ENCODE measurements at places on chromosomes 5 and 9.

DNA sequence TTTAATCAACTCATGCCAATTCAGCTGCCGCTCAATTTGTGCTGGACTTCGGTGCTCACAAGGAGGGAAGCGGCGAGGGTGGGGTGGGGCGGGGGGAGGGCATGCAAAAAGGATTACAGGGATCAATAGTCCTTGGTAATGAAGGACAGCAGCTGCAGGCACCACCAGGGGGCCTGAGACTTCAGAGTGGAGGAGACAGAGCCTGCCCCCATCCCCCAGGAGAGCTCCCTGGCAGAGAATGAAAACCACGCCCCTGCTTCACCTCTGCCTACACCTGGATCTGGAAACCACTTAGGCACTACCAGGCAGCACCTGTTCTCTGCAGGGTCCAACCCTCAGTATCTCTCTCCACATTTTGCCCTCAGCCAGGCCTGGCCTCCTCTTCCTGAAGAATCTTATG is 155.6 kb downstream of the TRIM32 start:
- DNase-seq: no peak

- no peak for DNase-seq
These were observed 173.5 kb downstream of the FGF1 start for GRCh38 chr5:142512043-142513042.

GRCh38 chr9:4301296-4301695 is 1.4 kb upstream of the GLIS3 start:
- DNase-seq: peak; percentile 80

DNA sequence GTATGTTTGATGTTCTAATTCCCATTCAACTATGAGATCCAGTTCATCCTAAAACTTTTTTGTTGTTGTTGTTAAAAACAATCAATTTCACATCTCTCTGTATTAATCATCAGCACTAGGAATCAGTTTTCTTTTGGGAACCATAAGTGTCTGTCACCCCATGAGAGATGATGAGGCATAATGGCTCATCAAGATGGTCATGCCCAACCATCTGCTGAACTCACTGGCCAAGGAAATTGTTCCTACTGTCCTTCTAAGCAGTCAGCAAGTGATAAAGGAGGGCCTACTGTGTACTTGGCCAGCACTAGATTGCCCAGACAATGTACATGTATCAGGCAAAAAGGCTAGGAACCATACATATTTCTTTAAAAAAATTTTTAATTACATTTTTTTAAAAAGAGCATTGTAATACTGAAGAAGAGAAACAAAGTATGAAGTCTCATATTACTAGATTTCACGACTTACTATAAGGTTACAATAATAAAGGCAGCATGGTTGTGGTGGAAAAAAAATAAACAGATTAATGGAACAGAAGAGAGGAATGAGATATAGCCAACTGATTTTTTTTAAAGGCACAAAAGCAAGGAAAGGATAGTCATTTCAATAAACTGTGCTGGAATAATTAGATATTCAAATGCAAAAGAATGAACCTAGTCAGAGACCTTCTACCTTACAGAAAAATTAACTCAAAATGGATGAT is 458.3 kb downstream of the SPOCK1 start:
- no peak for DNase-seq

- DNase-seq: no peak
These were observed 68.7 kb upstream of the ZNF622 start for GRCh38 chr5:16534280-16534679.

- no peak for DNase-seq
These were observed 80.9 kb downstream of the SUSD1 start for GRCh38 chr9:112094241-112094640.

- peak; percentile 13 for DNase-seq
These were observed 305.4 kb upstream of the MSX2 start for GRCh38 chr5:174418809-174419539.

GRCh38 chr5:119393746-119394145 is 37.9 kb downstream of the TNFAIP8 start:
- peak; percentile 61 for DNase-seq

DNA sequence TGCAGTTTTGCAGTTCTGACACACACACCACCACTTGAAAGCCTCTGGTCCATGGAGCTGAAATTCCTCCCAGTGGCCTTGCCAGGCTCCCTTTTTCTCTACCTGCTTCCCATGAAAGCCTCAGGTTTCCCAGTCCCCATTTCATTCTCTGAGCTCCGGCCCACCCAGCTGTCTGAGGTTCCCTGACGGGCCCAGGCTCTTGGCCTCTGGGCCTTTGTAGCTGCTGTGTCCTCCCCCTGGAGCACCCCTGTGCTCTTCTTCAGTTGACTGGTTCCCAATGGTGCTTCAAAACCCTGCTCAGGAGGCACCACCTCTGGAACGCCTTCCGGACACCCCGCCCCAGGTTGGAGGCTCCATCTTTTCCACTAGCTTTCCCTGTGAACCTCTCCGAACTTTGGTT is 155.9 kb upstream of the SHB start:
- no peak for DNase-seq

- no peak for DNase-seq
These were observed 28.2 kb downstream of the AQP7 start for GRCh38 chr9:33374190-33374589.

GRCh38 chr9:97689401-97690180 is 7.5 kb downstream of the XPA start:
- DNase-seq: peak; percentile 20

DNA sequence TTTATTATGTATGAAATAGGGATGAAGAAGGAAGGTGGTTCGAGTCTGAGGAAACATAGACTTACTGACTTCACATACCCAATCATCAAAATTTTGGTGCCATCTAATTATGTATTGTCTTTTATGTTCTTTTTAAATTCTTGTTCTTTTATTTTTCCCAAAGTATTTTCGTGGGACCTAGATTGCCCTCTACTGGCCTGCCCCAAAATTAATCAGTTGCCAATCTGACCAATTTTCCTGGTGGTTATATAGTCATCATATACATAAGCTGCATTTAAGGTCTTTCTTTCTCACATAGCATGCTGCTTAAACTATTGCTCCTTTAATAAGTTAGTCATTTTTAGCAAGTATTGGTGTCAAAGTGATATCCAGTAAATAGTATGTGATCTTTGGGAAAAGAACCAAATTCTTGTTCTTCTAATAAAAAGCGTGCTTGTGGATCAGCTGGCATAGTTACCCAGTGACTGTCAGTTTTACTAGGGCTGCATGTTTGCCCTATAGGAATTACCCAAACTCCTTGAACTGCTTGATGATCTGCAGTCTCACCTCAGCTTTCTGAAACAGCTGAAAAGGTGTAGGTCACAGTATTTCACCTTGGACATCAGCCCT is 223.5 kb downstream of the SH3GL2 start:
- DNase-seq: no peak

- no peak for DNase-seq
These were observed 6.3 kb downstream of the NR2F1 start for GRCh38 chr5:93589152-93589828.

GRCh38 chr9:128495804-128496417 is 8.6 kb upstream of the GLE1 start:
- DNase-seq: no peak

DNA sequence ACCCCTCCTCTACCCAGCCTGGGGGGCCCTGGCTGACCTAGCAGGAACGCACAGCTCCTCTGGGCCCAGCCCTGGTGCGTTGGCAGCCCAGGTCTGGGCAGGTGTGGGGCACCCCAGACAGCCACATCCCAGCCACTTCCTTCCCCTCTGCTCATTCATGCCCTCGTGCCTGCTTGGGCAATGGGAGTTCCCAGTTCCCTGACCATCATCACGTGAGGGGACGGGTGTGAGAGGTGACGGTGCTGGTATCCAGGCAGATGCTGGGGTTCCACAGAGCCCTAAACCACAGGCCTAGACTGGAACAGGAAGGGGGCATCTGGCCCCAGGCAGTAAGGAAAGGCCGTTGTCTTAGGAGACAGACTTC is 8.4 kb downstream of the RALGDS start:
- DNase-seq: no peak

GRCh38 chr5:543755-544674 is 19.8 kb upstream of the SLC9A3 start:
- DNase-seq: no peak

- DNase-seq: no peak
These were observed 34.3 kb upstream of the NR3C1 start for GRCh38 chr5:143437666-143438273.

DNA sequence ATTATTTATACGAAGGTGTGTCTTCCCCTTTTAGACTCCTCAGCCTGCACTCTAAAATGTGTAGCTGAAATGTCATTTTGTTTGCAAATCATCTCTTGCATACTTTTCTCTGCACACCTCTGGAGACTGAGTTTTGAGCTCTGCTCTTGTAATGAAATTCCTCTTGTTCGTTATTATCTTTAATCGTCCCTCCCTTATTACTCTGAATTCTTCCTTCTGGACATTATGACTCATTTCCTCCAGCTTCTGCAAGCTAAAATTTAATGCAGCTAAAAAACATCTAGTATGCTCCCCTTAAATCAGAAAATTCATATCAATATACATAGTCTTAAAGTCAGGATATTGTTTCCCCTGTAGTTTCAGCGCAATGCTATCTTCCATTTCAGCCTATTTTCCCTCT is 13.5 kb downstream of the ISL1 start:
- no peak for DNase-seq

DNA sequence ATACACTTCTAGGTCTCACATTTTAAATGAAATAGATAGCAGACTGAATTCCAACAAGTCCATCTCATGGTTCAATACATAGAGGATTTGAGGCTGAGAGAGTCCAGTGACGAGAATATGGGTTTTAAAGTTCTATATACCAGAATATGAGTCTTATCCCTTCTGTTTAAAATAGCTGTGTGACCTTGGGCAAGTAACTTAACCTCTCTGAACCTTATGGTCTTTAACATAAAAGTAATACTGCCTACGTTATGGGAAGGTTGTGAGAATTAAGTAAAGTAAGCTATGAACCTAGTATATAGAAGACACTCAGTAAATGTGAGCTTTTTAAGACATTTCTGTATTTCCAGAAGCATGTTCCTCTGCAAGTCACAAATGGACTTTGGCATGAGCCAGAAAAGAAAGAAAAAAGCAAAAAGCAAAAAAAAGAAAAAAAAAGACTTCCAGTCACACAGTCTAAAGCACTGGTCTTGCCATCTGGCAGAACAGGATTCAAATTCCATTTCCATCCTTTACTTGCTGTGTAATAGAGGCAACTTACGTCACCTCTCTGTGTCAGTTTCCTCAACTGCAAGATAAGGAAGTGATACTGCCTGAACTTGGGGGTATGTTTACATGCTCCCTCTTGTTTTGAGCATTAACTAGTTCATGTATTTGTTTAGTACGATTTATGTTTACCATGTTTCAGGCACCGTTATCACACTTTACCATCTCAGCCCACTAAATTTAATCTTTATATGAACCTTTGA is 248.2 kb downstream of the TRIM32 start:
- no peak for DNase-seq

DNA sequence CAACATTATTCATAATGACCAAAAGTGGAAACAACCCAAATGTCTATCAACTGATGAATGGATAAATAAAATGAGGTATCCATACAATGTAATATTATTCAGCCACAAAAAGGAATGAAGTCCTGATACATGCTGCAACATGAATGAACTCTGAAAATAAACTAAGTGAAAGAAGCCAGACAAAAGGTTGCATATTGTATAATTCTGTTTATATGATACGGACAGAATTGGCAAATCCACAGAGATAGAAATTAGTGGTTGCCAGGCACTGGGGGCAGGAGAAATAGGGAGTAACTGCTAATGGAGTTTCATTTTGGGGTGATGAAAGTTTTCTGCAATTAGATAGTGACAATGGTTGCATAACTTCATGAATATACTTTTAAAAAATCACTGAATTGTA is 47.0 kb downstream of the KIF24 start:
- DNase-seq: no peak

DNA sequence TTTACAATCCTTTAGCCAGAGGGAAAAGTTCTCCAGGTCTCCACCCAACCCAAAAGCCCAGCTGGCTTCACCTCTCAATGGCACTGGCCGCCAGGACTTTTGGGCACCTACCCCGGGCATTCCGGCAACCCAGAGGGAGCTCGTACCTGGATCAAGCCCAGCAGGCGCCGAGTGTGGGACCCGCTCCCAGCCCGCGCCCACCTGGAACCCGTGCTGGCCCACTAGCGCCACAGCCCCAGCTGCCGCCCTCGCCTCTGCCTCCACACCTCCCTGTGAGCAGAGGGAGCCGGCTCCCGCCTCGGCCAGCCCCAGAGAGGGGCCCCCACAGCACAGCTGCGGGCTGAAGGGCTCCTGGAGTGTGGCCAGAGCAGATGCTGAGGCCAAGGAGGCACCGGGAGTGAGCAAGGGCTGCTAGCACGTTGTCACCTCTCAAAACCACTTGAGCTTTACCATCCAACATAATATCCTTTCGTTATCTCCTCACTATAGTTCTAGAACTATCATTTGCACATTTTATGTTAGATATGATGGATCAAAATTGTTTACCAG is 69.7 kb downstream of the GCNT1 start:
- DNase-seq: no peak

- DNase-seq: peak; percentile 86
These were observed 456.3 kb upstream of the WWC1 start for GRCh38 chr5:167835146-167835545.

GRCh38 chr9:90946982-90947381 is 145.4 kb downstream of the SYK start:
- no peak for DNase-seq

DNA sequence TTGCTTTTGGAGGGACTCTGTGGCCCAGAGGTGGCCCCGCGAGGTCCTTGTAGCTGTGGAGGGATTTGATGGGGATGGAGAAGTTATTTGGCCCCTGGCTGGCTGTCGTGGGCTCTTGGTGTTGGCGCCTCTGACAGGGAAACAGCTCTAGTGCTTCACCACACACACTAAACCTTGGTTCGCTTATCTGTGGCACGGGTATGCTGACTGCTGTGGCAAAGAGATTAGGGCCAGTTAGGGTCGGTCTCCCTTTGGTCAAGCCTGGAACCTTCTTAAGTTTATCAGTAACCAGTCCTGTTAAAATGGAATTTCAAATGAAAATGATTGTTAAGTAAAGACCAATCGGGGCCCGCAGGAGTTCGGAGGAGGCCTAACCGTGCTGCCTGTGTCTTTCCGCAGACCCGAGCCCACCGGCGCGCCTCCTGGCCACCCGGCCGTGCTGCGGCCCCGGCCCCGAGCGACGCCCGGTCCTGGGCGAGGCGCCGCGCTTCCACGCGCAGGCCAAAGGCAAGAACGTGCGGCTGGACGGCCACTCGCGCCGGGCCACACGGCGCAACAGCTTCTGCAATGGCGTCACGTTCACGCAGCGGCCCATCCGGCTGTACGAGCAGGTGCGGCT is 28.4 kb downstream of the NEURL1B start:
- no peak for DNase-seq
